NCI-H1417 treated with DMSO at 0.1 percent for 48 hours (cell line): ENCODE measurements at places on chromosomes 3 and 15.
A peak's percentile ranks its signal among the peaks of the same experiment; 100 is the strongest.

DNA sequence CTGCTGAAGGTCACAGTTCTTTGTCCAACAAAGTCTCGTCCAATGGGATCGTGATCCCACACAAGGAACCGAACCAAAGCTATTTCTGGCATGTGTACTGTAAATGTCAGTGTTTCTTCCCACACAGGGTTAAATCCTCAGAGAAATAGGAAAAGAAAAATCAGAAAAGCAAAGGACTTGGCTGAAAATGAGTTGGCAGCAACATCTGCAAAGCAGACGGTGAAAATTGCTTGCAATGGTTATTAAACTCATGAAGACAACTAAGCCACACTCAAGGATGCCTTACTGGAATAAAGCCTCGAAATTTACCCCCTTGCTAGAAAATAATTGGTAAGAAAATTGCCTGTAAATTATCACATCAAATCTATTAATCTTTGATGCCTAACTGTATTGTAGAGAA, 195.2 kb upstream of the STRIT1 start:
- DNase-seq, result no peak

GRCh38 chr3:102586485-102586884, 151.7 kb downstream of the ZPLD1 start:
- DNase-seq, result no peak

DNA sequence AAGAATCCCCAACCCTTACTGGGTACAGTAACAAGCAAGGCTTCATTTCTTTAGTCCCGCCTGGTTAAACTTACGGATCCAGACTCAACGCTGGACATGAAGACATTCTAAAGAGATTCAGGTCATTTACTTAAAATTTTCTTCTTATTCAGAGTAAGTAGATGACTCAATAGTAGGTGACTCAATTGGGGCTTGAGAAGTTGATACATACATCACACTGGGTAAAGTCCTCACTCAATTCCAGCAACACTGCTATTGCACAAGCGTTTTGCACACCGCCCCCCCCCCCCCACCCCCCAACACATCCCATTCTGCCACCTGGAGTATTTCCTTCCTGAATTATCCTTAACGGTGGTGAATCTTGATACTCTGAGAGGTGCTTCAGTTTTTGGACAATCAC, 610.0 kb downstream of the FOXP1 start:
- no peak for DNase-seq

DNA sequence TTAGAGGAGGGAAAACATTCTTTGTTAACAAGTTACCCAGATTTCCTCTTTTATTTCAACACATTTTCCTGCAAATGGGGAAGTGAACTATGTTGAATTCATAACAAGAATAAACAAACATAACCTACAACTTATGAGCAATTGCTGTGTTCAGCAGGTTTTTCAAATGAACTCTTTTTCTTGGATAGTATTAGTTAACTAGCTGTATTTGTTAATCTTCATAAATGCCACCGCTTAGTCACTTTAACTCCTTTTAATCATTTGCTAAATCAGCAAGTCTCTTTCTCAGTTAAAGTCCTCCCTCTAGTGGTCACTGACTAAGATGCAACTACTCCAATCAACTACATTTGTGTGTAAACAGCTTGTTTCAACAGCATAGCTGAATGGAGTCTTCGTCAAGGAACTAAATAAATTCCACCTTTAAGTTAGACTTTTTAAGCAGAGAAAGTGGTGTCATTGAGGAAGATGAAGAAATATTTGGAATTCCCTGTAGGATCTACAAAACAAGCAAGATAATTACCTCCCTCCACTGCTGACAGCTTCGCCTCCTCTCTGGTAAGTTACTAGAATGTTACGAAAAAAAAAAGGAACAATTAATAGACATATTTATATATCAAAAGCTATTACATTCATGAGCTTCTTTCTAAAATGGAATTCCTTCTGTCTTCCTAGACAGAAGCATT, 1122.0 kb downstream of the ROBO1 start:
- peak; percentile 41 for DNase-seq

GRCh38 chr3:194049394-194049793, 86.6 kb upstream of the HES1 start:
- DNase-seq, result no peak
